ENCODE measurements at places on chromosomes 7 and 10.
A peak's percentile ranks its signal among the peaks of the same experiment; 100 is the strongest.

DNA sequence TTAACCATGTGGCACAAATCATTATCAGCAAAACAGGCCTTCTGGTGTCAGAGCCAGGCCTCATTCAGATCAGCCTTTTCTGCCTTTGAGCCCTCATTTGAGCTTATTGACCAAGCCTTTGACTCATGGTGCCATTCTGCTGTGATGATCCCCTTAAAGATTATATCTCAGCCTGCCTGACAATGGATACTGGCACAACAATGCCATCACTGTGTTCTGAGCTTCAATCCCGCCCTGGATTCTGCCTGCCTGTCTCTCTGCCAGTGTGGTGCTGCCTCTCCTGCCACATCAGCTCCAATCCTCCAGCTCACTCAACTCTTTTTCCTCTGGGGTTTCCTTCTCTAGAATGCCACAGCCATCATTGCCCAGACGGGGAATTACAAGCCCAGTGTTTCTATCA lies 52.6 kb downstream of the SRI start:
- DNase-seq: no peak

- DNase-seq: no peak
These were observed 2.5 kb upstream of the P4HA1 start for GRCh38 chr10:73099141-73099540.

DNA sequence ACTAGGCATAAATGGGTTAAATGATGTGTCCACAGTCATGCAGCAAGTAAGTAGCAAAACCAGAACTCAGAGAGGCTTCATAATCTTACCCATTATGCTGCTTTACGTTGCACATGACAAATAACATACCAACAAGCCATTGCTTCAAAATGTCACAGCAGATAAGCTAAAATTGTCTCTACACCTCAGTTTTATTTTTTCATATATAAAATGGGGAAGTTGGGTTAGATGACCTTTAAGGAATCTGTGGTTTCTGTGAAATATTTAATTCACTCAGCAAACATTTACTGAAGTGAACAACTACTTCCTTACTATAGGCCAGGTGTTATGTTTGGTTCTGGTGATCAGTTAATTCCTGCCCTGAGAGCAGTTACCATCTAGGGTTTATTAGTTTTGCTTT lies 2.2 kb upstream of the ASCC1 start:
- DNase-seq: no peak

- DNase-seq: peak; percentile 23
These were observed 30.4 kb upstream of the DDC start for GRCh38 chr7:50595491-50596102.

- peak; percentile 50 for DNase-seq
These were observed at the start of gene PTPN12 for GRCh38 chr7:77537136-77537777. Gene PTPN12 (plus strand): TSS chr7:77537295. CDS start chr7:77537547, 252 bp downstream.

DNA sequence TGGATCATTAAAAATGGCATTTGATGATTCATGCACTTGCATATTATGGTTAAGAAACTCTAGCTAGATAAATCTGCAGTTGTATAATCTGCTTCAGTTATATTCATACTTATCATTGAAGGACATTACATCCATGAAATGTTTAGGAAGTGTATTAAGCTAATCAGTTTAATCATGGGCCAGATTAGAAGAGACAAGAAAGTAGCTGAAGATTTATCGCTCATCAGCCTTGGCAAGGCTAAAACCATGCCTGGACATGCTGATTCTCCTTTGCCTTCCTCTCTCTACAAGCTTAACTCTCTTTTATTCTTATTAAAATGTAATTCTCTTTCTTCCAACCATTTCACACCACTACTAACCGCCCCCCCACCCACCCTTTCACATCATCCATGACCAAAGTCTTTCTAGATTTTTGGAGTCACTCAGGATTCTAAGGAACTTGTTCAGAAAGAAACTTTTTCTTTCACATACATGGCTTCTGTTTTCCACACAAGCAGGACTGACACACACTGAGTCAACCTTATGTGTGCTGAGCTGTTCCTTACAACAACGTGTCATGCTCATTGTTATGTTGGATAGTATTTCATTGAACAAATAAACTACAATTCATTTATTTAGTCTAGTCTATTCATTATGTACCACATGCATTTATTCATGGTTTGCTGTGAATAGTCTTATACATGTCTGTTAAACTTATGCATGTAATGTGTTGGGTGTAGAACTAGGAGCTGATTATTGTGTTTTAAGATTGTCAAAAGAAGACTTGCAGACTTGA lies 227.3 kb upstream of the SP8 start:
- no peak for DNase-seq

DNA sequence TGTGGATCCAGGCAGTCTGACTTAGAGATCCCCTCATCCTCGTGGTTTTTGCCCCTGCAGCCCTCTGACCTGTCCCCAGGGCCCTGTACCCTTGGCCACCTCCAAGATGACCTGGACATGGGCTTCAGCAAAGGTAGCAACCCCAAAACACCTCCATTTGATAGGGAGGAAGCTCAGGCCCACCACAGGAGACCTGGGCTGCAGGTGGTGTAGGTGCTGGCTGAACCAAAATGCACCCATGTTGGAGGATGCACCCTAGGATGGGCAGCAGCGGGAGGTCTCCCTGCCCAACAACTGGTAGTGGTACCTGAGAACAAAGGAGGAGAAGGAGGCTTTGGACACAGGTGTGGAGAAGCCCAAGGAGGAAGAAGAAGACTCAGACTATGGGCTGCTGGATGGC lies 188.7 kb downstream of the ZNF716 start:
- DNase-seq: no peak

GRCh38 chr7:120856198-120856597 lies 1.7 kb downstream of the TSPAN12 start:
- no peak for DNase-seq

GRCh38 chr10:48498940-48499510 lies 105.8 kb downstream of the ARHGAP22 start:
- DNase-seq: no peak

GRCh38 chr10:29922892-29923291 lies 136.5 kb downstream of the JCAD start:
- DNase-seq: no peak

- no peak for DNase-seq
These were observed 9.1 kb downstream of the C10orf62 start for GRCh38 chr10:97598407-97599271.

GRCh38 chr10:122554131-122555036 lies 6.2 kb upstream of the DMBT1 start:
- no peak for DNase-seq

DNA sequence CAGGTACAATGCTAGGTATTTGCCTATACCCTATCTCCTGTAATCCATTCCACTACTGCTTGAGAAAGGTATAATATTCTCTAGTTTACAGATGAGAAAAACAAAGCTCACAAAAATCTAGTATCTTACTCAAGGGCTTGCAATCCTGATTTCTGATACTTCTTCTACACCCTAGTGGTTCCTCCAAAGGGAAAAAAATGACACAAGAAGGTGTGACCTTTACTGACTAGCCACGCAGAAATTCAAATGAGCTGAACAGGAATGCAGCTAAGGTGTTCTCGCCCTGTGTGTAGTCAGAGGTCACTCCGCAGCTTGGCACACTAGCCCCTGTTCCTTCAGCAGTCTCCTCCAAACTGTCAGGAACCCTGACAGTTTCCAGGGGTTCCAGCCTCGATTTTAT lies 59.5 kb upstream of the TM9SF3 start:
- DNase-seq: no peak

GRCh38 chr7:101882005-101882421 lies 64.6 kb downstream of the CUX1 start:
- no peak for DNase-seq

DNA sequence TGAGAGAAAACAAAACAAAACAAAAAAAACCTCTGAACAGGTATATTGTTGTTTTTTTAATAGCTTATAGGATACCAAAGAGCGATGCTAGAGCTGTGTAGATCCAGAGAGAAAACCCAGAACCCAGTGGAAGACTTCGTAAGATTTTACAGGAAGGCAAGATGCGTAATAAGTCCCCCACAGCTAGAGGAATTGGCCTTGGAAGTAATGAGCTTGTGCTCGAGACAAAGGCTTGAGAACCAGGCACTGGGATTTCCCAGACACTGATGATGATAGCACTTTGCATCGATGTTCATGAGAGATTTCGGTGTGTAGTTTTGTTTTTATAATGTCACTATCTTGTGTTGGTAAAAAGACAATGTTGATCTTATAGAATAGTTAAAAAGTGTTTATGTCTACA lies 821.5 kb upstream of the IGFBP3 start:
- no peak for DNase-seq

- DNase-seq: no peak
These were observed 68.6 kb downstream of the NOC3L start for GRCh38 chr10:94294168-94294567.

DNA sequence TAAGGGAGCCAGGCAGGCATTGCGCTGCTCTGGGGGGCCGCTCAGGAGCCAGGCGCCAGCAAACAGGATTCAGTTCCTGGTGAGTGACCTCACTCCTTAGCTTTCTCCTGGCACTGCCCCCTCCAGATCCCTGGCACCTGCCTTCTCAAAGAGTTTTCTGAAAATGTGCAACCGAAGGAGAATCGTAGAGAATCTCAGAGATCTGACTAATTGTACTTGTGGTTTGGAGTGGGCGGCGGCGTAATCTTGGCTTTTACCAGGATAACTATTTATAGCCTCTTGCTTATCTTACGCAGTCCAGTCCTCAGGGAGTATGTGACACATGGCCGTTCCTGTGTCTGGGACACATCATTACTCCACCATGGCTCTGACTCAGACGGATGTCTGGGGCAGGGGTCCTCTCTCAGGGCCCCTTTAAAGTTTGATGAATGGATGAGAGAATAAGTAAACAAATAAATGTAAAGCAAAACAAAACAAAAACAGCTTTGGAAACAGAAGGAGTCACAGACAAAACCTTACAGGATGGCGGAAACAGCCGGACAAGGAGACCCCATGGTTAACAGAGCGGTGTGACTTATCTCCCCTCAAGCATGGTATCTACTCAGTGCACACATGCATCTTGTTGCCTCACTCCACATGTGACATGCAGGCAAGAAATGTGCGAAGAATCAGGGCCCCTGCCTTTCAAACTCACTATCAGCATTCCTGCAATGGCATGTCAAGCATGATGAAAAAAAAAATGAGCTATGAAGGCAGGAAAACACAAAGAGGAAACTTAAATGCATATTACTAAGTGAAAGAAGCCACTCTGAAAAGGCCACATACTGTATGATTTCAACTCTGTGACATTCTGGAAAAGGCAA lies 99.7 kb downstream of the TNS3 start:
- no peak for DNase-seq

DNA sequence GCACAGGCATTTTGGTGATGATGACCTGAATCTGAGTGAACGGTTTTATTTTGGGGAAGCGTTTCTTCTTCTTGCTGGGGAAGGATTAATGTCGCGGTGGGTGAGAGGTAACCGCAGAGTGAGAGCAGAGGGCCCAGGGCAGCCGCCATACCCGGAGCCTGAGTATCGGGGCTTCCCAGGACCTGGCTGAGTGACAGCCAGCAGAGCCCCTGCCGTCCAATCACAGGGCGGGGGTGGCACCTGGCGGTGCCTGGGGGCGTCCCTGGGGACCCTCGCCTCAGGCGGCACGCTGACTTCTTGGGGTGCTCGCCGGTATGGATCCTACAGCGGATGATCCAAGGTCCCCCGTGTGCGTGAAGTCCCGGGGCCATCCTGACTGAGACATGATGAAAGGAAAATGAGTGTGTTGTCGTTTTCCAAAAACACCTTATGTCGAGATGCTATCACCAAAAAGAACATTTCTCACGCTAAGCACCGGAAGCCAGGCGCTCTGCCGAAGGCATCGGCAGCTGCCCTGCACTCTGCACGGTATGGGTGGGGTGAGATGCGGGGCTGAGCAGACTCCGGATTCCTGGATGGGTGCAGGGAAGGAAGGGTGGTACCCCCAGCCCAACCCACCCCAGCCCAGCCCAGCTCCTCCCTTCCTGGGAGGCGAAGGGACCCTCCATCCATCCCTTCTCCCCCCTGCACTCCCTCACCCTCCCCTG lies 227.9 kb upstream of the SHH start:
- DNase-seq: no peak

GRCh38 chr7:99010281-99010680 lies 131.9 kb downstream of the TRRAP start:
- DNase-seq: no peak

All from neural crest cell (in vitro differentiated cells).